ENCODE measurements at places on chromosomes 6 and 20. TPM values are rescaled to one million over a fixed set of nuclear protein-coding genes. Genes with fewer than 3 reads are reported as not detected.

The LHFPL5 gene
- total RNA-seq: 0.47 TPM

The C20orf202 gene
- total RNA-seq: 0.16 TPM

The SNPH gene
- 3.1 TPM for total RNA-seq

The ZNF512B gene
- total RNA-seq: 19.2 TPM

The FOXP4 gene
- total RNA-seq: 33.2 TPM

The MYH7B gene
- total RNA-seq: 0.76 TPM

The VGLL2 gene
- not detected for total RNA-seq

GRCh38 chr20:17710379-17711266, 10.9 kb downstream of the BANF2 start:
- peak; percentile 80 for DNase-seq

- DNase-seq: no peak
These were observed 75.9 kb downstream of the ATG5 start for GRCh38 chr6:106249658-106250057.

DNA sequence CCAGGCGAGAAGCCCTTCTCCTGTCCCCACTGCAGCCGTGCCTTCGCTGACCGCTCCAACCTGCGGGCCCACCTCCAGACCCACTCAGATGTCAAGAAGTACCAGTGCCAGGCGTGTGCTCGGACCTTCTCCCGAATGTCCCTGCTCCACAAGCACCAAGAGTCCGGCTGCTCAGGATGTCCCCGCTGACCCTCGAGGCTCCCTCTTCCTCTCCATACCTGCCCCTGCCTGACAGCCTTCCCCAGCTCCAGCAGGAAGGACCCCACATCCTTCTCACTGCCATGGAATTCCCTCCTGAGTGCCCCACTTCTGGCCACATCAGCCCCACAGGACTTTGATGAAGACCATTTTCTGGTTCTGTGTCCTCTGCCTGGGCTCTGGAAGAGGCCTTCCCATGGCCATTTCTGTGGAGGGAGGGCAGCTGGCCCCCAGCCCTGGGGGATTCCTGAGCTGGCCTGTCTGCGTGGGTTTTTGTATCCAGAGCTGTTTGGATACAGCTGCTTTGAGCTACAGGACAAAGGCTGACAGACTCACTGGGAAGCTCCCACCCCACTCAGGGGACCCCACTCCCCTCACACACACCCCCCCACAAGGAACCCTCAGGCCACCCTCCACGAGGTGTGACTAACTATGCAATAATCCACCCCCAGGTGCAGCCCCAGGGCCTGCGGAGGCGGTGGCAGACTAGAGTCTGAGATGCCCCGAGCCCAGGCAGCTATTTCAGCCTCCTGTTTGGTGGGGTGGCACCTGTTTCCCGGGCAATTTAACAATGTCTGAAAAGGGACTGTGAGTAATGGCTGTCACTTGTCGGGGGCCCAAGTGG, 5.3 kb downstream of the SNAI1 start:
- no peak for DNase-seq

DNA sequence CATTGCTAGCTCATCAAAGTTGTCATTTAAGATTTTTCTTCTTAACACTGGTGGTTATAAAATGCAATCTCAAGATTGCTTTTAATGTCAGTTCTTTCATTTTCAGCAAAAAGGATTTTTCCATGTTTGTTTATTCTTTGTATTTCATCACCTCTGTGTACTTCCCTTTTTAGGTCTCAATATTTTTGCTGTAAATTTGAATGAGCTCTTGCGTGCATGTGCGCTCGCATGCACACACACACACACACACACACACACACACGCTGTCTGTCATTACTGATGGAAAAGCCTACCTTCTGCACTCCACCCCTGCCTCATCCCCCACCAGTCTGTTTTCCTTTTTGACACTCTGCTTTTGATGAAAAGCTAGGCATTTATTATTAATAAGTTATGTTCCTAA, 85.3 kb upstream of the FYN start:
- DNase-seq: no peak

DNA sequence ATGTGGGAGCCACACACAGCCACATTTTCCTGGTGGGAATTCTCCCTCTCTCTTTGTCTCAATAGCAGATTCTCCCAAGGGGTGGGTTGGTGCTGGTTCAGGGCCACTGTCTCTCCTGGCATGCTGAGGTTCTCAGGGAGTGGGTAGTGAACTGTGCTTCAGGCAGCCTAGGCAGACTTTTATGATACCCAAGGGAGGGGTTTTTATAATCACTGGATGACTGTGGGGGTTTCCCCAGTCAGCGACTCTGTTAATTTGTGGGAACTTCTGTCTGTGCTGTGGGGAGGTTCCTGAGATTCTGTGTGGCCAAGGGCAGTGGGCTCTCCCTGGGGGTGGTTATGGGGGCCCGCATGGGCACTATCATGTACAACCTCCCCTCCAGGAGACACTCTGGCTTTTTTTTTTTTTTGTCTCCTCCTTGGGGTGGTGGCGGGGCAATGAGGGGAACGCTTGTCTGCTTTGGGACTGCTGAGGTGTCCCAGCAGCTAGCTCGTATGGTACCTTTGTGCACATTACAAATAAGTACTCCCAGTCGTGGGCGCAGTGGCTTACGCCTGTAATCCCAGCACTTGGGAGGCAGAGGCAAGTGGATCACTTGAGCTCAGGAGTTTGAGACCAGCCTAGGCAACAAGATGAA, 10.0 kb downstream of the PTK7 start:
- no peak for DNase-seq

GRCh38 chr20:37490663-37491350, 30.2 kb upstream of the NNAT start:
- no peak for DNase-seq

DNA sequence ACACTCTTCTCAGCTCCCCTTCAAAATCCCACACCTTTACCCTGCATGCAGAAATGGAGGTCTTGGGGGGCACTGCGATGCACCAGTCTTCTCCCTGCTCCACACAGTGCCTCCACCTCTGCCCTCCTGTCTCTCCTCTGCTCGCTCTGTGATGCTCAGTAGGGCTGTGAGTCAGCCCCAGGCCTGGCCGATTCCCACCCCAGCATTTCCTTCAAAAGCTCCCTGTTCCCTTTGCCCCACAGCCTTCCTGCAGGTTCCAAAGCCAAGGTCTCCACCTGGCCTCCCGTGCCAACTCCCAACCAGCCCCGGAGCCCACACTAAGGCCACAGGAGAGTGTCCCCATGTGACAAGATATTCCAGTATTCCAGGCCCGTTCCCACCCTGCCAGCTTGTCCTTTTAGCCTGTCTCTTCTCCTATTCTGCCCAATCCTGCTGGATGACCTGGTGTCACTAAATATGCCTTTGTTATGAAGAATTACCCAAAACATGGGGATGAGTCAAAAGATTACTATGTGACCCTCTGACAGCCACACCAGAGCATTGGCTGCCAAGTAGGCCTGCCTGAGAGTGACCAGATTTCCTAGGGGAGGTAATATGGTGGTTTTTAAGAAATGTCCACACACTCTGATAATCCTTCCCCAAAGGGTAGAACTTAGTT, 118.9 kb upstream of the NXT1 start:
- DNase-seq: no peak

DNA sequence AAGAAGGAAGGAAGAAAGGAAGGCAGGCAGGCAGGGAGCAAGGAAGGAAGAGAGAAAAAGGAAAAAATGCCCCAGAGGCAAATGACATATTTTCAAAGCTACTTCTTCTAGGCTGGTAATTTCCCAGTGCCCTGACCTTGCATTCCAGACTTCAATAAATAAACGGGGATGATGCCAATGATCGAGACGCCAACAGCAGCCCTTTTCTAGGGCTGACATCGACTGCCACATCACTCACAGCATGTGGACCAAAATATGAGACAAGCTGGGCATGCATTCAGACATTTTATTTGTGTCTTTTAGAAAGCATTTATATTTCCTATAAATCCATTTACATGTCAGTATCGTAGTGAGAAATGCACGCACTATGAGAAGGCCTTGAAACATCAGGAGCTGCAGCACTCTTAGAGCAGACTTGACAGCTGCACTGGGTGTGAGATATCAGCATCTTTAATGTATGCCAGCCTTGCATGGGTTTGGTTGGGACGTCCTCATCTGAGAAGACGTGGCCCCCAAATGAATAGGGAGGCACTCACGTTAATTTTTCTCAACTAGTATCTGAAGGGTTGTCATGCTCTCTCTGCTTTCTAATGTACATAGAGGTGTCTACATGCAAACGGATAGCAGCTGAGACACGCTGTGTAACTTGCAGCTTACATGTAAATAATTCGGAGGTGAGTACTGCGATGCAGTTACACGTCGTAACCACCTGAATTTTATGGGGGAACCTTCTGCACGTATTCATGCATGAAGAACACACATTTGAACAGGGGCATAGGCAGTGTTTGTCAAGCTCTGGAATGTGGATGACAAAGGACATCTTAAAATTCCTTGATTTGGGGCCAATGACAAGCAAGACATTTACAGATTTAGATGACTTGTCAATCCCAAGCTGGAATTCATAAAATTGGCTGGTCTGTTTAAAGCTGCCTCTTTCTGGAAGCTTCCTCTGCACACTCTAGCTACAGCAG, 149.1 kb upstream of the AGPAT4 start:
- DNase-seq: no peak

DNA sequence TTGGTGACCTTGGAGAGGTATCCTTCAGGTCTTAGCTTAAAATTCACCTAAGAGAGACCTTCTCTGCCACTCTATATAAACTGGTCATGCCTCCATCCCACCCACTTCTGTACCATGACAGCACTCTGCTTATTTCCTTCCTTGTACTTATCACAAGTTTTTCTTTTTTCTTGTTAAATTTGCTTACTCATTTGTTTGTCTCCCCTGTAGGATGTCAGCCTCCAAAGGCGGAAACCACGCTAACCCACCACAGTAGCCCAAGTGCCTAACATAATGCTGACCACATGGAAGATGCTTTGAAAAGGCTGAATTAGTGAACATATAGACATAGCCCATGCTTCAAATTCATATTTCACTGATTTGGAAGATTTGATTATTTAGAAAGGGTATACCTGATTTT, 5.4 kb downstream of the BMP6 start:
- no peak for DNase-seq

DNA sequence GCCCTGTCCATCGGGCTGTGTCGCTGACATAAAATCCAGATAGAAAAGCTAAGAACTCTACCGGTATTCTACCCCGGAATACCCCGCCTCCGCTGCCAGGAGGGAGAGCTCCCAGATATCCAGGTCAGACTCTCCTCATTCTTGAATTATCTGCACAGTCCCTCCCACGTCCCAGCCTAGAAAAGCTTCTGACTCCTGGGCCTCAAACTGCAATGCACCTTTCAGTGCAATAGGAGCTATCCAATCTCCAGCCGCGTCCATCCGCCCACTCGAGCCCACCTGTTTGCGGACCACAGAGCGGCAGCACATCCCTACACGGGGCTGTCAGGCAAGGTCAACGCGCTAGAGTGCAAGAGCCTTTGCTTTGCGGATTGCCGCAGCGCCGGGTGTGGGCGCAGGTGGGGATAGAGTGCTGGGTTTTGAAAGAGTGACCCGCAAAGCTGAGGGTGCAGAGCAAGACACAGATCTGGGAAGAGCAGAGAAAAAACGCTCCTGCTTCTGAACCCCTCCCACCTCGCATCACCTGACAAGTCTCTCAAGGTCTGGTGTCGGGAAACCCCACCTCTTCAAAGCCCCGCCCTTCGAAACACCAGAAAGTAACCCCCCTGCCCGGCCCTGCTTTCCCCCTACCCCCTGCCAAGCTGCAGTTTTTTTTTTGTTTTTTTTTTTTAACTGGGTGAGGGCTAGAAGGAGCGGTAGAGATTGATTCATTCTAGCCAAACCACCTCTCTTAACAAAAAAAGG, 1.3 kb downstream of the TAPBP start:
- peak; percentile 87 for DNase-seq
